Coronary artery (tissue), 2 donors: ENCODE measurements at places on chromosomes 1 and 21.

DNA sequence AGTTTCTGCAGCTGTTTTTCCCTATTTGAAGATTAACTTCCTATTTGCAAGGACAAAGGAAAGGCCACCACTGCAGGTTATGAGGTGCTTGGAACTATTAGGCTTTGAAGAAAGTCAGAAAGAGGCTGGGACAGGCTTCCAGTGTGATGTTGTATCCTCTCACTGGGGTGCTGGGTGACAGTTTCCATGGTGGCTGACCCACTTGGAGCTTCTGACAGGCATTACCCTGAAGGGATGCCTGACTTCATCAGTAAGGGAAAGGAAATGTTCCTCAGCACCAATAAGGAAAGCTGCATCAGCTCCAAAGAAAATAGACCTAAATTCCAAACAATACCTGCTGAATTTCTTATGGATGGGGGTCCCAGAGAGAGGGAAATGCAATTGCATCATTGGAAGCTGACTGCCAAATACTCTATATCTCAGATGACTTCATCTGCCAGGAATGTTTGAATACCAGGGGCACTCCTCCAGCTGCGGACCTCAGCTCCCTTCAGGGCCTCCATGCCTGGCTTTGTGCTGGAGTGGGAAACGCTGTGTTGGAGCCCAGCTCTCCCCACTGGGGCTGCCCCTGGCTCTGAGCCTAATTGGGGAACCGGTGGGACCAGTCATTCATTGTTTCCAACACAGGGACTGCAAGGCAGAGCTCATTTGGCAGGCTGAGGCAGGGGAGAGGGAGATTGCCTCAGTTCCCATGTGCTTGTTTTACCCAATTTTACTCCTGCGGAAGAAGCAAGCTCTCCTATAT lies 76.6 kb downstream of the RGL1 start:
- DNase-seq, result no peak

DNA sequence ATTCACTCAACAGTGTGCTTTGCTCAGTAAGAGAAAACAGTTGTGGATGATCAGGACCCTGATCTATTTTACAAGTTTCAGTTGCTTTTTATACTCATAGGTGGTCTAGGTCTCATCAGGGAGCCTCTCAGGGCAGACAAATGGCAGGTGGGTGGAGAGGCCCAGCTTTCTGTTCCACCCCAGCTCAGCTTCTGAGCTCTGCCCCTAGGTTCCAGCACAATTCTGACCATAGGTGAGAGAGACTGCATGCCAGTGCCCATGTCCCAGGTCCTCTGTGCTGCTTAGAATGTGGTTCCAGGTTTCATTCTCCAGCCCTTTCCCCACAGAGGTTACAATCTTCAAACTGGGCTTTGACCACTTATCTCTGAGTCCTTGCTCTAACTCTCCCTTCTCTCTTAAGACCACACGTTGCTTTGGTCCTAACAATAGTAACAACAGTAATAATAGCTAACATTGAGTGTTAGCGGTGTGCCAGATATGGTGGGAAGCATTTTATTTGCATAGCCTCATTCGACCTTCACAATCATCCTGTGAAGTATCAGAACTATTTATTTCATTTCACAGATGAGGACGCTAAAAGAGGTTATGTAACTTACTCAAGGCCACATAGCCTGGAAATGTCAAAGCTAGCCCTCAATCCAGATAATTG lies 19.6 kb upstream of the DUSP10 start:
- DNase-seq, result no peak

- no peak for DNase-seq
These were observed 51.4 kb downstream of the ZBTB18 start for GRCh38 chr1:244102468-244102867.

DNA sequence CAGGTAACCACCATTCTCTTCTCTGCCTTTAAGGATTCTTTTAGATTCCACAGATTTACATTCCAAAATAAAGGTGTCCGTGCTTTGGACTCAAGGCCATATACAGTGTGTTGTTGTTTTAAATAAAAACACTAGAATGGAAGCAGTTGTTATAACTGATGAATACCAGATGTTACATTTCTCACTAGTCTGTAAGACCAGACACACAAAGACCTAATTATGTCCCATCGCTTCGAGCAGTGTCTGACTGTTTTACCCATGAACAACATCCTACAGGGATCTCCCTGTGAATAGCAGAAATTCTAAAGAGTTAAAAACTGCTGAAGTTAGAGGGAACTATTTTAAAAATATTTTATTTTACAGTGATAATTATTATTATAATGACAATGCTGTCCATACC lies 574.7 kb upstream of the ZP4 start:
- no peak for DNase-seq

DNA sequence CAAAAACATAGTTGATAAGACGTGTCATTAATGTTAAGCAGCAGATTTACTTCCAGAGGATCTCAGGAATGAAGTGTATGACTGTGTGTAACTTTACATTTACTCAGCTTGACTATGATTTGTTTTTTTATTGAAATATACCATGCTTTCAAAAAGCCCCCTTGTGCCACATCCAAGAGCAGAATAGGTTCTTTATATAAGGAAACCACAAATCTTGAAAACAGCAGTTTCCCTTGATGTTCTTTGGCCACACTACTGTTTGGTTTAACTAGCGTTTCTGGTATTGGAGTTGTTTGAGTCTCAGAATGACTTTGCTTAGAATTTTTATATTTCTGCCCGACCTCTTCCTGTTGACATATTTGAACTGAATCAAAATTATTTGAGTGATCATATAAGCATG lies 25.0 kb downstream of the LRRC8C start:
- DNase-seq, result no peak

DNA sequence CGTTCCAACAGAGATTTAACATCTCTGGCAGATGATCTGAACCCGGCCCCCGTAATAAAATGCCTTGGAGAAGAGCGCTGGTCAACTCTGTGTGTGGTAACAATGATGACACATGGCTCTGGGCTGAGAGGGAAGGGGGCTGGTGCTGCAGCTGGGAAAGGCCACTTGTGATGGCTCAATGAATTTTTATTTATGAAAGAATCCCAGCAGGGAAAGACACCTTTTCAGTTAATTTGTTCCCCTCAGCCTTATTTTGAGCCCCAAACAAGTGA lies 59.4 kb downstream of the SYT6 start:
- DNase-seq, result no peak
